Small intestine (tissue), 16 donors: ENCODE measurements at places on chromosomes 7 and 10. TPM values are rescaled to one million over a fixed set of nuclear protein-coding genes. Genes with fewer than 3 reads are reported as not detected.

GRCh38 chr10:75592151-75592787, 160.8 kb downstream of the LRMDA start:
- no peak overlapping the region for H3K4me3 ChIP-seq
- no peaks in the 10 kb centered on the region for H3K36me3 ChIP-seq
- no peaks in the 10 kb centered on the region for H3K4me1 ChIP-seq
- H3K27ac ChIP-seq: peak overlapping the region; percentile 23
- no peaks in the 10 kb centered on the region for H3K27me3 ChIP-seq

HDAC9 gene
- polyA plus RNA-seq: not detected

GRCh38 chr10:45379891-45380540, 6.0 kb downstream of the ALOX5 start:
- no peak for DNase-seq
- no peaks in the 10 kb centered on the region for H3K36me3 ChIP-seq
- no peak overlapping the region for H3K27ac ChIP-seq
- H3K4me3 ChIP-seq: no peak overlapping the region
- no peaks in the 10 kb centered on the region for H3K4me1 ChIP-seq

GRCh38 chr10:48237259-48238250, 36.9 kb downstream of the FRMPD2 start:
- no peak for DNase-seq
- no peaks in the 10 kb centered on the region for H3K27me3 ChIP-seq
- H3K4me1 ChIP-seq: no peaks in the 10 kb centered on the region
- H3K27ac ChIP-seq: no peak overlapping the region
- no peak overlapping the region for H3K4me3 ChIP-seq

SPDYE16 gene
- 0.10 TPM for polyA plus RNA-seq

DNA sequence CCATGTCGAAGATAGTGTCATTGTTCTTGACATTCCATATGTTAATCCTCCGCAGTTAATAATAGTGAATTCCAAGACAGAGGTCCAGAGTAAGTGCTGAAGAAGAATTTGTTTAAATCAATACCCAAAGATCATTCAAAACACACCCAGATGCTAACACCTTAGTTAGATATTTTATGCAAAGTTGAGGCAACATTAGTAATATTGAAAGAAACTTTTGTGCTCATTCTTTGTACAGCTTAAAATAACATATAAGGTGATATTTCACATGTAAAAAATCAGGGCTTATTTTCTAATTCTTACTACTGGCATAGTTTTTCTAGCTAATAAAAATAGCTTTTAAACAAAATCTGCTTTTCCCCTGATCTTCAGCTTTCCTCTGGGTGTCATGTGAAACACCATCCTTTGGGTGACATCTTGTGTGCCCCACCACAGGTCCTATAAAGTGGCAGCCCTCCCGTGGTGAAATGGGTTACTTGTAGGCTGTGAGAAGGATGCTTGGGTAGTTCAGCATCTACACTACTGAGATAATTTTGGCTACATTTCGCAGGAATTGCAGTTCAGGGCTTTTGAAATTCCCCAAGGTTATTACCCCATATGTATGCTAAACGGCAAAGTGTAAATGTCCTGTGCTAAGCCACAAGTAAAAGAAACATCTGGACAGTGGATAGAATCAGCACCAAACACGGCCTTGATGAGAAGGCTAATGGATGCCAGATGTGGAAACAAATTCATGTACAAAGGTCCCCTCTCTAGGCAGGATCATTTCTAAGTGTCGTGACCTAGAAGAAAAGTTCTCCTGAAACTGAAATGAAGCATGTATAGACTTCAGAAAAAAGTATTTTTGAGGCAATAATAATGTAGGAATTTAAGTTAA, 105.4 kb downstream of the GRM3 start:
- no peaks in the 10 kb centered on the region for H3K27me3 ChIP-seq
- H3K36me3 ChIP-seq: no peaks in the 10 kb centered on the region
- DNase-seq: no peak
- no peaks in the 10 kb centered on the region for H3K4me1 ChIP-seq

DNA sequence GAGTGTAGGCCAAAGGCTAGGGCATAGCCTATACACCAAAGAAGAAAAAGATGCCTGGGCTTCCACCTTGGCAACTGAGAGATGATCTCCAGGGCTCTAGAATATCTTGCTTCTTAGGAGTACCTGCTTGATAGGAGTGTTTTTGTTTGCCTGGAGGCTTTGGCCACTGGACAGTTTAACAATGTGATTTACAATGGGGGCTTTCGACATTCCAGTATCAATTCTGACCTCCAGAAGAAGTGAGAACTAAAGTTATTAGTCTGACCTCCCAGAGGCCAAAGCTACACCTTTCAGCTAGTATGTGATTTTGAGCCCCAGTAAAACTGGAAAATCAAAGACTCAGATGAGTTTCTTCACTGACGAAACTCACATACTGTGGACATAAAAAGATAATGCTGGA, 96.1 kb downstream of the JMJD1C start:
- no peak overlapping the region for H3K4me3 ChIP-seq
- DNase-seq: no peak
- no peak overlapping the region for H3K27ac ChIP-seq
- H3K27me3 ChIP-seq: no peaks in the 10 kb centered on the region
- no peaks in the 10 kb centered on the region for H3K36me3 ChIP-seq

- H3K27ac ChIP-seq: no peak overlapping the region
- no peaks in the 10 kb centered on the region for H3K4me1 ChIP-seq
- DNase-seq: no peak
- no peaks in the 10 kb centered on the region for H3K27me3 ChIP-seq
- H3K4me3 ChIP-seq: no peak overlapping the region
Observed at GRCh38 chr10:80686734-80687475, 149.2 kb downstream of the SH2D4B start.

- H3K36me3 ChIP-seq: no peaks in the 10 kb centered on the region
- no peak overlapping the region for H3K27ac ChIP-seq
- H3K4me1 ChIP-seq: no peaks in the 10 kb centered on the region
- H3K27me3 ChIP-seq: no peaks in the 10 kb centered on the region
- H3K4me3 ChIP-seq: no peak overlapping the region
Observed at GRCh38 chr10:80320377-80320776, 30.9 kb upstream of the MAT1A start.

SRI gene
- 202 TPM for polyA plus RNA-seq

DNA sequence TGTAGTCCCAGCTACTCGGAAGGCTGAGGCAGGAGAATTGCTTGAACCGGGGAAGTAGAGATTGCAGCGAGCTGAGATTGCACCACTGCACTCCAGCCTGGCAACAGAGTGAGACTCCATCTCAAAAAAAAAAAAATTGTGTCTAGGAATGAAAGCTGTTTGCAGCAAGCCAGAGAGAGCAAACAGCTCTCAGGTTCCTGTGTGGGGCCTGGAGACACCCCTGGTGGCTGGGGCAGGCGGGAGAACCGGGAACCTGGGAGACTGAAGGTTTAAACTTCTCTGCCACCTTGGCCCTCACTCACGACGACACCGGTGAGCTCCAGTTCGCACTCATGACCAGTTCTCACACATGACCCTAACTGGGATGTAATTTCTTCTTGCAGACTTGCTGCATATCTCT, 13.2 kb upstream of the UNCX start:
- no peaks in the 10 kb centered on the region for H3K4me1 ChIP-seq
- no peak overlapping the region for H3K27ac ChIP-seq
- no peaks in the 10 kb centered on the region for H3K36me3 ChIP-seq
- DNase-seq: no peak
- H3K4me3 ChIP-seq: no peak overlapping the region
- H3K27me3 ChIP-seq: peaks cover 63% of the 10 kb centered on the region

LRMDA gene
- 16.2 TPM for polyA plus RNA-seq

DNA sequence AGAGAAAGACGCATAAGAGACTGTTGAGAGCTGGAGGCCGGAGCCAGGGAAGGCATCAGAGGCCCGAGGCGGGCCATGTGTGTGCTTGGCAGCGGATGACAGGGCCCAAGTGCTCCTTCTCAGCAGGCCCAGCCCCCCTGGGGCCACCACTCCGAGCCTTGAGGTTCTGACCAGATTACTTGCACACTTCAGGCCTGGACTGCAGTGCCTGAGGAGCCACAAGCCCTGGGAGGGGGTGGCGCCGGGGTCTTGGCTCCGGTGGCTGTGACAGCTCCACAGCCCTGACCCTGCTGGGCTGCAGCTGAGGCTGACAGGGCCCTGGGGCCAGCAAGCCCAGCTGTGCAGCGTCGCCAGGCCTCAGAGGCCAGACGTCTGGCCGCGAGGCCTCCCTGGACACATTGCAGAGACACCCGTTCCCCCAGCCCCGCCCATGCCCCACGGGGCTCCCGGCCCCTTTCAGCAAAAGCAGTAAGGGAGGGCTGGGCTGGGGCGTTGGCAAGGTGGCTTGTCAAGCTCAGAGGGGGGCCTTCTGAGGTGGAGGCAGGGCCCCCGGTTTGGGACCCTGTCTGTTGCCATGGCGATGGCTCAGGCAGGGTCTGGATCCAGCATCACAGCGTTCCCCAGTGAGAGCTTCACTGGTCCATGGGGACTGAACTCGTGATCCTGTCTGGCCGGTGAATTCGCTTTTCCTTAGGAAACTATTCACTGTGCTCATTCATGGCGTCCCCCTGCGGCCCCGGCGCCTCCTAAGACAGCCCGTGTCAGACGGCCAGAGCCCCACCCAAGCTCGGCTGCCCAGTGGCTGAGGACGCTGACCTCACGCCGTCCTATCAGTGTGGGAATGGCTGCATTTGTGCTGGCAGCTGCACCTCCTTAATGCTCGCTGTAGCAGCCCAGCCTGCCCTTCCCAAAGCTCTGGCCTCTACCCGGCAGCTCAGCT, 5.7 kb downstream of the ELN start:
- H3K27me3 ChIP-seq: peaks cover 4% of the 10 kb centered on the region
- H3K4me1 ChIP-seq: no peaks in the 10 kb centered on the region
- no peak overlapping the region for H3K4me3 ChIP-seq

TRPV6 gene
- polyA plus RNA-seq: 0.22 TPM
